ENCODE measurements at places on chromosomes 13 and 19.

DNA sequence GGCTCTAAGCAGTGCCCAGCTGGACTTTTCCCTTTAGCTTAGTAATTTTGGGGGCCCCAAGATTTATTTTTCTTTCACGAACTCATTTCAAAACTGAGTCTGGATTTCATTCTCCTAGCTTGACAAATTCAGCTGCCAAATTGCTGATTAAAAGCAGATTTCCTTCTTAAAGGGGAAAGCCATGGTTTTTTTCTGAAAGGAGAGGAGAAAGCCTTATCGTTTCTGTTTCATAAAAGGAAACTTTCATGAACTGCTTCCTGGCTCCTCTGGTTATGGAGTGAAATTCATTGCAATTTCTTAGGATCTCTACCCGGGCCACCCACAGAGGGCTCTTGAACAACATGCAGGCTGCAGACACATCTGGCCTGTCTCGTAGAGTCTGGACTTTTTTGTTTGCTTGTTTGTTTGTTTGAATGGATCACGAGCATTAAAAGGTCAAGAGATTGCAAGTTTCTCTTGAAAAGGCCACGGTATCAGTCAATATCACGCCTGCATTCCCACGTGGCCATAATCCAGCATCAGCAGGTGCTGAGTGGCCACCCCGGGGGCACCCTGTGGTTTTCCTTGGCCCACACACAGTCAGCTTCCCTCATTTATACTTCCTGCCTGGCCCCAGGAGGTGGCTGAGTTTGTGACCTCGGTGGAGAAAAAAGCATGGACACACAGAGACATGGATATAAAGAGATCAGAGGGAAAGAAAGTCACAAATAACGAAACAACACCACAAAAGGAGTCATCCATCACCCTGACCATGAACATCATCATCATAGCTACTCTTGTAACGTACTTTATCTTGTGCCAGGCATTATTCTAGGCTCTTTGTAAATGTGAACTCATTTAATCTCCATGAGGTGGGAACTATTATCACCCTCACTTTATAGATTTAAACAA, 10.5 kb upstream of the KLK4 start:
- DNase-seq = no peak

DNA sequence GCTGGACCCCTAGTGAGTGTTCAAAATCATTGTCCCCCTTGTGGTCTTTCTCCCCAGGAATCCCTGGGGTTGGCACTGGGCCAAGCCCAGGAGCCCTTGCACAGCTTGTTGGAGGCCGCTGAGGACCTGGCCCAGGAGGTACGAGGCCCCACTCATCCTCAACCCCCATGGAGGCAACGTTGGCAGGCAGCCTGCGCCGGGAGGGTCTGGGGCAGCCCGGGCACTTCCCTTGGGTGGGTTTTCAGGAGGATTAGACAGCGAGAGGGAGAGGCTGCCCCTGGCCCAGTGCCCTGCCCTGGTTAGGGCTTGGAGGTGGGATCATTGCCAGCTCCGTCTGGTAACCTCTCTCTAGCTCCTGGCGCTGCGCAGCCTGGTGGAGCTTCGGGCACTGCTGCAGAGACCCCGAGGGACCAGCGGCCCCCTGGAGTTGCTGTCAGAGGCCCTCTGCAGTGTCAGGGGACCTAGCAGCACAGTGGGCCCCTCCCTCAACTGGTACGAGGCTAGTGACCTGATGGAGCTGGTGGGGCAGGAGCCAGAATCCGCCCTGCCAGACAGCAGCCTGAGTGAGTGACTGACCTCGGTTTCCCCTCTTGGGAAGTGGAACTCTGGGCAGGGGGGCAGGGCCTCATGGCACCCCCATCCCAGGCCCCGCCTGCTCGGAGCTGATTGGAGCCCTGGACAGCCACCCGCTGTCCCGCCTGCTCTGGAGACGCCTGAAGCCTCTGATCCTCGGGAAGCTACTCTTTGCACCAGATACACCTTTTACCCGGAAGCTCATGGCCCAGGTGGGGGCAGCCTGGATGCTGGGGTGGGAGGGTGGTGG, 3.0 kb downstream of the ABCA7 start:
- peak; percentile 60 for DNase-seq

- no peak for DNase-seq
Observed at GRCh38 chr13:40115426-40115825, 460.0 kb downstream of the COG6 start.

DNA sequence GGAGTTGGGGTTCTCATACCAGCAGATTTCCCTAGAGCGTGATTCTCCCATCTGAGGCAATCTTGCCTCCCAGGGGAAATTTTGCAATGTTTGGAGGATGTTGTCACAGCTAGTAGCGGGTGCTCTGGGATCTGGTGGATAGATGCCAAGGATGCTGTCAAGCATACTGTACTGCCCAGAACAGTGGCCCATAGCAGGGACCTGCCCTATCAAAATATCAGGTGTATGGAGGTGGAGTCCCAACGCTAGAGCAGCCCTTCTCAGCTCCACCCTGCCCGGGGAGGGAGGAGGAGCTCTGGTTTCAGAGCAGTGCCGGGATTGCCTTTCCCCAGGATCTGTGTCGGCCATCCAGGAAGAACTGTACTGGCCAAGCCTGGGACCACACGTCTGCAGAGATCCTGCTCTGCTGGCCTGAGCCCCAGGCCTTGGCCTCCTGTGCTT, 10.9 kb upstream of the QTRT1 start:
- no peak for DNase-seq

DNA sequence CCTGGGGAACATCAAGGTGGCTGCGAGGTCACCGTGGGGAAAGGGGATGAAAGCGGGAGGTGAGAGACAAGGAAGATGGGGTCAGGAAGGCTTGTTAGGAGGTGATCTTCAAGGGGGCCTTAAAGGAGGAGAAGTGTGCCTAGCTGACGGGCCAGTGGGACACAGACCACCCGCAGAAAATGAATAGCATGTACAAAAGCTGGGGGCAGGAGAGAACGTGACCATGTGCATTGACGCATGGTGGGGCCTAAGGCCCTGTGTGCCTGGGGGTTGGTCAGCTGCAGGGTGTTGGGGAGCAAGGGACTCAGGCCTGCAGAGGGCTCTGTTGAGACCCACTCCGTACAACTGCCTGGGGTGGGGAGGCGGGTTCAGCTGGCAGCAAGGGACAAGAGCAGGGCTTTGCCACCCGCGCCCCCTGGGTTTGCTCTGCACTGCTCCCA, 5.9 kb downstream of the RAB8A start:
- no peak for DNase-seq

DNA sequence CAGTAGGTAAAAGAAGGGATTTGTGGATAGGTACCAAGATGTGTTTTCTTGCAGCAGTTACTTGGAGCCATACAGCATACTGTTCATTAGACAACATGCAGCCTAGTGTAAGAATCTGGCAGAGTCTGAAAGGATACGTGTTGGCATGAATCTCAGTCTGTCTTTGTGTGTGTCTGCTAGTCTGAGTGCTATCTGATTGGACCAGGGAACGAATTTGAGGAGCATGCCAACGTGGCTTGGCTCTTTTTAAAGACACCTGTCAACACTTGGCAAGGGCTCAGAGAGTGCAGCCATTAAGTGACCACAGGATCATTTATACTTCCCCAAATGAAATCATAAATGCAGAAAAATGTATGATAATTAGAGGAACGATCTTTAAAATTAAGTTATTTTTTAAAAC, 27.6 kb upstream of the ATXN8OS start:
- DNase-seq = no peak

DNA sequence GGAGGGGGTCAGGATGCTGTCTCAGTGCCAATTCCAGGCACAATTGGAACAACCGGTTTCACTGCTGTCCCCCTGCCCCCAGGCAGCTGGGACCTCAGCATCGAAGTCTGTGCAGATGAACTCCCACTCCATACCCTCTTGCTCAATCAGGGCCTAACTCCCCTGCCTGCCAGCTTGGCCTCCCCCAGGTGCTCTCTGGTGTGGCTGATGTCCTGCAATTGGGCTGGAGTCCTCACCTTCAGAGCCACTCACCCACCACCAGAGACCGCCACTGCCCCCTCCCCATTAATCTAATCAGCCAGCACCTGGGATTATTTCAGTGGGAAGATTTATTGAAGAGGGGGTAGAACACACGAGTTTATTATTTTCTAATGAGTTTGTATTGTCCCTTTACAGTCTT, 118.8 kb downstream of the MIPEP start:
- no peak for DNase-seq

GRCh38 chr19:5961969-5962945, 15.7 kb downstream of the RANBP3 start:
- DNase-seq = peak; percentile 70

DNA sequence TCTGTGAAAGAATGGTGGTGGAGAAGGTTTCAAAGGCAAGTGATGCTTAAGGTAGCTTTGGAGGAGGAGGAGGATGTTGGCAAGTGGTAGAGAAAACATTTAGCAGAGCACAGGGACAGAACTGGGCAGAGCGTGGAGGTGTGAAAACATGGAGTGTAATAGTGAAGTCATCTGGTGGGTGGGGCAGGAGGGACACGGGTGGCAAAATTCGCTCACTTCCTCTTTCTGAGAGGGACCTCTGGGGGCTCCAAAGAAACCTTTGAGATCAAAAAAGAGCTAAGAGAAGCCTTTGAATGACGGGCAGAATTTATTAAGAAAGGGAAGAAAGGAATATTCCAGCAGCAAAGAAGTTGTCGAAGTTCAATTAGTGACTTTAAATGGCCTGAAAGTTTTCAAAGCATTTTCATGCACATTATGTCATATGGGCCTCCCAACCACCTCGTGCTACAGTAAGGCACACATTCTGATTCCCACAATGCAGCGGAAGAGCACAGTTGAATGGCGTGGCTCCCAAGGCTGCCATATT, 82.8 kb downstream of the STARD13 start:
- DNase-seq = no peak

- DNase-seq = no peak
Observed at GRCh38 chr19:41702171-41702651, 6.2 kb upstream of the CEACAM5 start.

- DNase-seq = no peak
Observed at GRCh38 chr13:80334597-80335260, 6.2 kb downstream of the SPRY2 start.

DNA sequence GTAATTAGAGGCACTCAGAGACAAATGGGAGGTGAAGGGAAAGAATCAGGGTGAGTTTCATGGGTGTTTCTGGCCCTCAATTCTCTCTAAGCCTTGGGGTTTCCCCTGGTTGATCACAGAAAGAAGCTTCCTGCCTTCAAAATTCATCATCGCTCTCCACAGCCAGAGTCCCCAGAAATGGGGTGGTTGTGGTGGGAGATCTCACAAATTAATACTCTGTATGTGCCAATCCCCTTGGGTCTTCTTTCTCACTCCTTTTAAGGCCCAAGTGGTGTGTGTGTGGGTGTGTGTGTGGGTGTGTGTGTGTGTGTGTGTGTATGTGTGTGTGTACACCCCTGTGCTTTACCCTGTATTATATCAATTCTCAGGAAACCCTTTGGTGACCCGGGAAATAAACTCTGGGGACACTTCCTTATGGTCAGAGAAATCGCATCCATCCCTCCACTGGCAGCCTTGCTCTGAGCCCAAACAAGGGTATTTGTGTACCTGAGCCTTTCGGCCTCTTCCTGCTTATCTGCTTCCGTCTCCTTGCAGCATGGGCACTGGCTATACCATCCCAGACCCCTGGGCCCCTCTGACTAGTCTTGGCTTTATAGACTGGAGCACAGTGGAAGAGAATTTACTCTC, 2.8 kb upstream of the FCGBP start:
- DNase-seq = no peak

- no peak for DNase-seq
Observed at GRCh38 chr19:28468701-28469459, 744.1 kb downstream of the UQCRFS1 start.

GRCh38 chr19:19256072-19256969, 16.8 kb downstream of the TM6SF2 start:
- DNase-seq = no peak

GRCh38 chr19:14479975-14480699, 5.0 kb upstream of the PTGER1 start:
- peak; percentile 13 for DNase-seq

DNA sequence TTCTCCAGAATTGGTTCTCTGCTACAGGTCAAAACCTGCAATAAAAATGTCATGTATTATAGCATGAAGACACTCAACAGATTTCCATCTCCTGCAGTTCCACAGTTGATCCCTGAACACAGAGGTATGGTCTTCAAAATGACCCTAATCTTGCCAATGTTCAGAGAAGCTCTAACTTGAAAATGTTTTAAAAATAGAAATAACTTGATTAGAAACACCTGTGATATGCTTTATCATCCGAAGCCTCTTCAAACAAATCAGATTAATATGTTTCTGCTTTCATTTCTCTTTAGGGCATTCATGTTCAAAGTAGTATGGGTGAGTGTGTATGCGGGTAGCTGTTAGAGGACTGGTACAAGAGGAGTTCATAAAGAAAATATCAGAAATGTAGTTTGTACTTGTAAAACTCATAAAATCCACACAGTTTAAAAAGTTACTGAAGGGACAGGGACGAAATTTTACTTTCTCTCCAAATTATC, 60.4 kb downstream of the KCNRG start:
- DNase-seq = no peak

- DNase-seq = no peak
Observed at GRCh38 chr19:11887234-11887610, 360 bp upstream of the ZNF69 start.

DNA sequence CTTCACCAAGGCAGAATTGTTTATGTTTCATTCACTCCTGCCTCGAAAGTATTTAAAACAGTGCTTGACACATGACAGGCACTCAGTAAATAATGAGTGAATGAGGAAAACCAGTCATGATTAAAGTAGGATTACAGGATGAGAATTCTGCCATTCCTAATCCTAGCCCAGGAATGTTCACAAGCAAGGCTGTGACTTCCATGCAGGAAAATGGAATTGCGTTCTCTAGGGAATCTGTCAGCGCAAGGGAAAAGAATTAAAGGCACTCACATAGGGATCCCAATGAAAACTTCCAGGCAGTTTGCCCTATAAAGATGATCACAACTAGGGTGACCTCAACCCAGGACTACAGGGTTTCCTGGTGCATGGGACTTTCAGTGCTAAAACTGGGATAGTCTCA, 143.4 kb downstream of the CYSLTR2 start:
- DNase-seq = no peak

GRCh38 chr13:113034451-113035212, 65.6 kb downstream of the MCF2L start:
- DNase-seq = peak; percentile 51
